Lung microvascular endothelial cell (primary cell): ENCODE measurements at places on chromosomes 7 and 10.

GRCh38 chr10:127444155-127444554 is 105.0 kb upstream of the NPS start:
- no peak for DNase-seq

- DNase-seq = no peak
Observed at GRCh38 chr7:104328296-104328969, at the start of gene LHFPL3. LHFPL3 (plus strand) TSS chr7:104328603.

DNA sequence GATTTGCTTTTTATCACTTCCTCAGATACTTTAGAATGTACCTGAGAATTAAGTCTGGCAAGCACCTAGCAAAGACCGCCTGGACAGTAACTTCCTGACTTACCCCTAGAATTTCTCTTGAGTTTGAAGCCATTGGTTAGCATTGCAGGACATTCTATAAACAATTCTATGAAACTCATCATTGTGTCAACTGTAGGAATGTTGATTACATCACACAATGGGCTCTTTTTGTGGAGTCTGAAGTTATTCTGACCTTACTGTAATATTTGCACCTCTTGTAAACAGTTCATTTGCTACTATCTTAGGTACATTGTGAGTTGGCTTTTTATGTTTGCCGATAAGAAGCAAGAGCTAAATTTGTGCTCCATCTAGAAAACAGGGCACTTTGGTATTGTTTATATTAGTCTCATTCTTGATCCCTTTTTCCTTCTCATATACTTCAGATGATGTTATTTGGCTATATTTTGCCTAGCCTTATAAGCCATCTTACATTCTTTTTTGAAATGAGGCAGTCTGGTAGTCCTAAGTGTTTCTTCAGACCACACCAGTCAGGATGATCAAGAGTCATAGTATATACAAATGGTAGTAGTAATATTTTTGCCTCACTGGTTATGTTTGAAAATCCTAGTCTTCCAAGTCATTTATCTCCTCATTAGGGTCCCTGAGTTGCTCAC is 52.4 kb downstream of the CASD1 start:
- DNase-seq = peak; percentile 60

GRCh38 chr10:88954458-88955083 is 2.0 kb upstream of the ACTA2 start:
- DNase-seq = no peak

- peak; percentile 23 for DNase-seq
Observed at GRCh38 chr10:33335801-33336581, 1.5 kb upstream of the NRP1 start.

DNA sequence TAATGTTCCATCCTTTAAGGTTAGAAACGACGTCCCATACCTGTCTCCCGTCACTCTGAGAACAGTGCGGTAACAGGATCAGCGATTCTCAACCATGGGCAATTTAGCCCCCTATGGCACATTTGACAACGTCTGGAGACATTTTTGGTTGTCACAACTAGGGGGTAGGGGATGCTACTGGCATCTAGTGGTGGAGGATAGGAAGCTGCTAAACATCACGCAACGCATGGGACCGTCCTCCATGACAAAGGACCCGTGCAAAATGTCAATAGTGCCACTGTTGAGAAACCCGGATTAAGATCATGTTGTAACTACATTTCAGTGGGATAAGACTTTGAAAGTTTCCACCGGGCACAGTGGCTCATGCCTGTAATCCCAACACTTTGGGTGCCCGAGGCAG is 5.0 kb upstream of the PAXIP1 start:
- peak; percentile 26 for DNase-seq

DNA sequence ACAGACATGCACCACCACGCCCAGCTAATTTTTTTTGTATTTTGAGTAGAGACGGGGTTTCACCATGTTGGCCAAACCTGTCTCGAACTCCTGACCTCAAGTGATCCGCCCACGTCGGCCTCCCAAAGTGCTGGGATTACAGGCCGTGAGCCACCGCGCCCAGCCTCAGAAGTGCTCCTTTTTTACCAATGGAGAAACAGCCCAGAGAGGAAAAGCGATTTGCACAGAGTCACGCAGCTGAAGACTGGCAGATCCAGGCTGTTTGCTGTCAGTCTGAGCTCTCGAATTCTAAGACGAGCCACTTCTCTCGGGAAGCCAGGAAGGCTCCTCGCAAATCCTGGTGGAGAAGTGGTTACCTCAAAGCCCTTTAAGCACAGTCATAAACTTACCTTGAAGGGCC is 57.4 kb upstream of the SDK1 start:
- no peak for DNase-seq
